Activated T-cell treated with anti-CD3 and anti-CD28 coated beads, Interleukin-2, amount 50 U/mL, for 72 hours (primary cell): ENCODE measurements at places on chromosomes 5 and 9. TPM values are rescaled to one million over a fixed set of nuclear protein-coding genes. Genes with fewer than 3 reads are reported as not detected.

STOML2 gene
- total RNA-seq, result 169 TPM

- DNase-seq, result peak; percentile 83
Measured at GRCh38 chr5:151659001-151659754, 27.5 kb downstream of the SPARC start.

IL17B gene
- total RNA-seq, result not detected

PLCXD3 gene
- not detected for total RNA-seq

PTGS1 gene
- 0.17 TPM for total RNA-seq

DNA sequence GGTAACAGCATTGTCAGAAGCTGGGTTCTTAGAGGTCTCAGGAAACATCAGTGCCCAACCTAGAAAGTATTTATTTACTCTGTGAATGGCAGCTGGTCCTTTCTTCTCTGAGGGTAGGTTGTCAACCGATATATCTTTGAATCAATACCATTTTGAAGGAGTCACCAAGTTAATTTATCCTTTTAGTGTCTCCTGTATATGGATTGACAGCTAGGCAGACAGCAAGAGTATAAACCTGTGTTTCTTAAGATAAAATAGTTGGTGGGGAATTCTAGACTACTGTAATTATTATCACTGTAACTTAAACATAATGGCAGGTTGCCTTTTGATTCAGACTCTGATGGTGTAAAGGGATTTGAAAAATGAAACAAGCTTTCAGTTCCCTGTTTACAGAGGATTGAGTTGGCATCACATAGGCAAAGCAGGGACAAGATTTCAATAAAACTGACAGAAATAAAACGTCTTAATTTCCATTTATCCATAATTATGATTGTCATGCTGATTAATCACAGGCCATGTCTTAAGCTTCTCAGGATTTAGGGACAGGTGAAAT lies 190.8 kb upstream of the HAPLN1 start:
- DNase-seq, result no peak

HSPA5 gene
- total RNA-seq, result 211 TPM

GRCh38 chr5:116970318-116970717 lies 395.7 kb upstream of the SEMA6A start:
- no peak for DNase-seq

AGXT2 gene
- not detected for total RNA-seq

- no peak for DNase-seq
Measured at GRCh38 chr9:93869088-93869487, 86.1 kb downstream of the BARX1 start.

DNA sequence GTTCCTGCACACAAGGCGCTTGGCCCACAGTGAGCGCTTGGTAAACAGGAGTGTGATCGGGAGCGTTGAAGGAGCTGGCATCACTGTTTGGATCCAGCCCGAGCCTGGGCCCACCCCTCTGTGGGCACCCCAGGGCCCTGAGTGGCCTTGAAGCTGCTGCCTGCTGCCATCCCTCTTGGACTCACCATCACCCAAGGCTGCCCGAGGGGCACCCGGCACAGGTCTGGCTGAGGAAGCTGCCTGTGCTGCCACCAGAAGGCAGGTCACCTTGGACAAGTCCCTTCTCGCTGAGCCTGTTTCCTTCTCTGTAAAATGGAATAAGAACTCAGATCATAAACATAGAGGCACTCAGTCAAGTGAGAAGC lies 53.6 kb downstream of the LRSAM1 start:
- no peak for DNase-seq

- DNase-seq, result no peak
Measured at GRCh38 chr9:88807426-88807825, 183.8 kb upstream of the S1PR3 start.

DNA sequence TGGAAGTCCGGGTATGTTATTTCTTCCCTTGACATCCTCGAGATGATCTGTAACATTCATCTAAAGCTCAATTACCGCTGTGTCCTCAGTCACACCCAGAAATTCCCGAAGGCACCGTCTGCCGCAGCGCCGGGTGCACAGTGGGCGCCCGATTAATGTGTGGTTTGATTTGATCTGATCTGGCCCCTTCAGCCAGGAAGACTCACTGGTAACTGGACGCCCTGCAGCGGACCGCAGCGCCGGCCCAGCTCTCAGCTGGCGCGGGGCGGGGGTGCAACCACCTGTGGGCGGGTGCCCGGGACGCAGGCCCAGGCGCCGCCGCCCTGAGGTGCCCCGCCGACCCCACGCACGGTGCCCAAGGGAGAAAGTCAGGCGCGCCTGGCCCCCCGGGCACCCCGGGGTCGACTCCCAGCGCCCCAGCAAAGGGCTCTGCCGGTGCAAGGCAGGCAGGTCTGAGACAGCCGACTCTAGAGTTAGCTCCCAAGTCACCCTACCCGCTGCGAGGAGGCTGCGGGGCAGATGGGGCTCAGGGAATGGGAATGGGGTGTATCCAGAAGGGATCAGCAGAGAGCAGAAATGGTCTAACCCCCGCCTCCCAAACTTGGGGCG lies 1.7 kb downstream of the EPB41L4B start:
- DNase-seq, result no peak
